HEK293T (cell line): ENCODE measurements at places on chromosomes 3 and 15.
A peak's percentile ranks its signal among the peaks of the same experiment; 100 is the strongest.

- DNase-seq: no peak
Observed at GRCh38 chr15:72203507-72203837, 5.9 kb upstream of the GRAMD2A start.

GRCh38 chr3:86180696-86181095, 810.3 kb downstream of the VGLL3 start:
- DNase-seq: peak; percentile 41

DNA sequence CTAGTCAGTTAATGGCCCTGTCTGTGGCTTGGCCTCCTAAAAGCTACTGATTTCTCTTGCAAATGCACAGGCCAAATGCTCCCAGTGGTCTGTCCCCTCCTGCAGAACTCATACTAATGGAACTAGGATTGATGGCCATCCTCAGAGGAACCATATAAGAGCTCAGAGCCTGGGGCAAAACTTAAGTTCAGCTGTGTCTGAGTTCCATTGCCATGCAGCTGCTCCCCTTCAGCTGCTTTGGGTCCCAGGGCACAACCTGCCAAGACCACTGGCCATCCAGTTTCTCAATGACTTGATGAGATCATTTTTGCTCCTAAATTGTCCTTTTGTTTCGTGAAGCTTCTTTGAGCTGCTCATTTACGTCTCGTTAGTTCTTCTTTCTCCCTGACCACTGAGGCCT, 529.5 kb upstream of the TBL1XR1 start:
- no peak for DNase-seq

GRCh38 chr3:8539419-8539818, 37.8 kb downstream of the LMCD1 start:
- DNase-seq: no peak

DNA sequence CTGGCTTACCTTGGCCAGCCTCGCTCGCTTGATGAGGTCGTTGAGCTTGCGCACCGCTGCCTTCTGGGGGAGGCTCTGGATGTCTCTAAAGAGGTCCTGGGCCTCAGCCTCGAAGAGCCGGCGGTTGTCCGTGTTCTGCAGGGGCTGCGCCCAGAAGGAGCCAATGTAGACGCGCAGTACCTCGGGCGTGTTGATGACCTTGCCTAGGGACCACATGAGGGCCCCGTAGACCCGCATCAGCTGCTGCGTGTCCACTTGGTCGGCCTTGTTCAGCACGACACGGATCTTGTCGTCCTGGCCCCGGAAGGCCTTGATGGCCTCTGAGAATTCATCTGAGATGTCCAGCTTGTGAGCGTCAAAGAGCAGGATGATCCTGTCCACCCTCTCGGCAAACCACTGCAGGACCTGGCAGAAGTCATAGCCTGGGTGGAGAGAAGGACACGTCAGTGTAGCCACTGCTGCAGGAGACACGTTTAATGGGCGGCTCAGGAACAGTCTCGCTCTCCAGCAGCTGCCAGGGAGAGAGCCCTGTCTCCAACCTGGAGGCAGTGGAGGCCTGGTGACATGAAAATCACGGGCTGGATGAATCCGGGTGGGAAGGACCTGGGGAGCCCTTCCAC, 25.5 kb upstream of the SPTBN5 start:
- no peak for DNase-seq
